ENCODE measurements at places on chromosomes 7 and 10.

DNA sequence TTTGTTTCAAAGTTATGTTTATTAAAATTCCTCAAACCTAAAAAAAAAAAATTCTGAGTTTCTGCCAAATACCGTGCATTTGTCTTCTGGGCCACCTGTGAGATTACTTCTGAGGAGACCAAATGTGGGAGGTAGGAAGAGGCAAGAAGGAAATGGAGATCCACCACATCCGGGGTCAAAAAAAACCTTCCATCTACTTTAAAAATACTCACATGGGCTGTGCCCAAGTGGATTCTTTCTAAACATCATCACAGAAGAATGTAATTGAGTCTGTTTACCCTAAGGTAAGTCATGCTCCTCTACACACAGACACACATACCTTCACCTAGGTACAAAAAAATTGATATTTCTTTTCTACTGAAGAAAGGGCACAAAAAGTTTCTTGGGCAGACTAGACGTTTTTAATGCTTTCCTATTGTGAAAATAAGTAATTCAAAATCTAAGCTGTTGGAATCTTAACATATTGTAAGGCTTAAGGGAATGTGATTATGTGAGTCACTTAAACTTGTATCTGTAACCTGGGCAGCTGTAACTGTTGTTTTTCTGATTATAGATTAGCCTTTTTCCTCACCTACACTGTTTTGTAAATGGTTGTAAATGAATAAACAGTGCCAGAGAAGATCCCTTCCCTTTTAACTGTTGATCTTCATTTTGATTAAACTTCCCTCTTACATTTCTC lies 19.1 kb upstream of the SPOCK2 start:
- no peak for DNase-seq

- DNase-seq, result no peak
Observed at GRCh38 chr10:100182281-100182680, 3.5 kb downstream of the ERLIN1 start.

DNA sequence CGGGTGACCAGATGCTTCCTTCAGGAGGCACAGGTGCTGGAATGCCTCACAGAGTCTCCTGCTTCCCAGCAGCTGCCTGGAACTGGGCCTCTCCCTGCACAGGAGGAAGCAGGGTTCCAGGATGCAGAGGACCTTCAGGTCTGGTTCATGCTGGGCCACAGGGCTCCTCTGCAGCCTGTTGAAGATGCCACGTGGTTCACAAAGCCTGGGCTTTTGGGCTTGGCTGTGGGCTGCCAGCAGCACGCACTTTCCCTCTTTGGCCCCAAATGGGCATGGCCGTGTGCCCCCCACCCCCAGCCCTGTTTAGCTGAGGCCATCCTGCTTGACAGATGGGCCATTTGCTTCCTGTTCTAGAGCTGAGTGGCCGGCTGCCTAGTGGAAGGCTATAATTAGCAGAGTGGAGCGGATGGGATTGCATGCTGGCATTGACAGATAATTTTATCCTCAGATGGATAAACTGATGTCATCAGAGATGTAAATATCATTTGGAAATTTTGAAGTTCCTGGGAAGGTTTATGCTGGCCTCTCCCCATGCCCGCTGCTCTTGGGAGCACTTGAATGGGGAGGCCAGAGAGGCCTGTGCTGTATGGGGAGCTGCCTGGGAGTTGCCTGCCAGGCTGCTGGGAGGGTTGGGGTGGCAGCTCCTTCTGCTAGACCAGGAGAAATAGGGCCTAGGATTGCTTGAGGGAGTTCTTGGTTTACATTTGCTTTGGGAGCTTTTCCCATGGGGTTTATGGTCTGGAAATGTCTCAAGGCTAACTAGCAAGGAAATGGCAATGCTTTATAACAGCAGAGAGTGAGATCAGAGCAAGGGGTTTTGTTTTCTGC lies 28.2 kb downstream of the TSPAN15 start:
- no peak for DNase-seq

DNA sequence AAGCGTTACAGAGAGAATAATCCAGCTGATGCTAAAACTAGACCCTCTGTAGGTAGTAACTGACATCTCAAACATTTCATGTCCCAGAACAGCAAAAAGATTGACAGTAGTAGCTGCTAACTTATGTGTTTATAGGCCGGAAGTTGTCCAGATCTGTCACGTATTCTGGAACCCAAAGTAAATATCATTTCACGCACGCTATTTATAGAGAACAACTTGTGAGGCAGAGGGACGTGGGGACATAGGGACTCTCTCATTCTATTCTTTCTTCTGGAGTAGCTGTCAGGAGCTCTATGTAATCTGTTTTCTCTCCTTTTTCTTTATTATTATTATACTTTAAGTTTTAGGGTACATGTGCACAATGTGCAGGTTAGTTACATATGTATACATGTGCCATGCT lies 22.3 kb downstream of the AGK start:
- DNase-seq, result no peak

DNA sequence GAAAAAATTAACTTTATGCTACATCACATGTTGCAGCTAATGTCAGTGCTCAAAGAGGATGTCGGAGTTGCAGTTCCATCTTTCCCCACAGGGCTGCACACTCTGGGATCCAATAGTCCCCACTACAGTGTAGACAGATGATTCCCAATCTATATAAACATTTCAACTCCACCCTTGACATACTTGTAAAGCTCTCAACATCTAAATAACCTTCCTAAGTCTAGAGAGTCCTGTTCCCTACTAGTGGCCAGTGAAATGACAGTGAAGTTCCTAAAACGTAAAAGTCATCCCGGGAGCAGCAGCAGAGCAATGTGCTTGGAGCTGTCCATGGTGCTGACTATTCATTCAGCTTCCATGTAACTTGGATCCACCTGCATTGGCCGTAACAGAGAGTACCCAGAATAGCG lies 145.1 kb downstream of the GRM8 start:
- no peak for DNase-seq

- DNase-seq, result no peak
Observed at GRCh38 chr10:125161707-125162119, 1.4 kb upstream of the CTBP2 start.

- no peak for DNase-seq
Observed at GRCh38 chr7:151143261-151144015, 24.1 kb downstream of the GBX1 start.

DNA sequence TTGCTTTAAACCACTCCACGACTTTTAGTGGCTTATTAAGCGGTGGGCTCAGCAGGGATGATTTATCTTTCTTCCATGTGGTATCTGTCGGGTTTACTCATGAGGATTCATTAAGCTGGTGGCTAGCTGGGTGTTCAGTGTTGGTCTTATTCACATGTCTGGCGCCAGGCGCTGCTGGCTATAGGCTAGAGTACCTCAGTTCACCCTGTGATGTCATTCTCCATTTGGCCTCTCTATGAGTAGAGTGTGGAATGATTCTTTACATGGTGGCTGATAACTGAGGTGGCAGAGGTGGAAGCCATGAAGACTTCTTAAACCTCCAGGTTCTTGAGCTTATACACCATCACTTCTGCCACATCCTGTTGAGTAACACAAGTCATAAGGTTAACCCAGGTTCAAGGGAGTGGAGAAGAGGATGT lies 115.4 kb downstream of the MLLT10 start:
- DNase-seq, result no peak

- no peak for DNase-seq
Observed at GRCh38 chr7:32058002-32058401, 12.2 kb downstream of the PDE1C start.

DNA sequence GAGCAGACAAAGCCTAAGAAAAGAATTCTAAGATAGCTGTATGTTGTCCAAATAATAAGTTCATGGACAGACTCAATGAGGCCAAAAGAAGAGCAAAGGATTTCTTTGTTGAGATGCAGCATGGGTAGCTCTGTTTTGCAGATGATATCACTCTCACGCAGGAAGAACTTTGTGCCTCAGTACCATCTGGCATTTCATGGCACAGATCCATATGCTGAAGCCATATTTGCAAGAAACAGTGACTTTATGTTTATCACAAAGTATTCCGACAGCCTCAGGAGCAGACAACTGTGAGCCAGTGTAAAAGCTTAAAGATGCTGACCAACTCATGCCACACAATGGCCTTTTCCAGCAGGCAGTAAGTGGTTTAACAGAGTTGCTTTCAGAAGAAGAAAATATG lies 45.5 kb upstream of the RNF148 start:
- DNase-seq, result no peak

GRCh38 chr10:117554241-117554814 lies 11.8 kb downstream of the EMX2 start:
- DNase-seq, result no peak

- no peak for DNase-seq
Observed at GRCh38 chr7:158323741-158324396, 263.8 kb downstream of the PTPRN2 start.

GRCh38 chr10:116720668-116721546 lies 21.5 kb downstream of the HSPA12A start:
- DNase-seq, result no peak

- DNase-seq, result no peak
Observed at GRCh38 chr7:95205665-95206225, 118.6 kb downstream of the PON1 start.

GRCh38 chr7:158377800-158378623 lies 209.6 kb downstream of the PTPRN2 start:
- DNase-seq, result no peak

GRCh38 chr7:17159500-17160037 lies 138.9 kb upstream of the AHR start:
- no peak for DNase-seq

DNA sequence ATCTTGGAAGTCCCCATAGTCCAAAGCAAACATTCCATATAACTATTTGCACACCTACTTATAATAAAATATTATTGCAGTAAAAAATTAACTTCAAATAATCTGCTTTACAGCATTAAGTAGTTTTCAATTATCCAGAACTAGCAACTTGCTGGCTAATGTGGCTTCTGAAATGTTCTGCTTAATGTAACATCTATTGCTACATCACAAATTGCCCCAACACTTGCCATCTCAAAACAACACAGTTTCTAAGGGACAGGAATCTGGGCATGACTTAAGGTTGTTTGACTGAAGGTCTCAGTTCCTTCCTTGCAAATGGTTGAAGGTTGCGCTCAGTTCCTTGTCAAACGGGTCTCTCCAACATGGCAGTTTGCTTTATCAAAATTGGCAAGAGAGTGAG lies 378.5 kb upstream of the SEMA3C start:
- DNase-seq, result no peak

GRCh38 chr10:95865814-95866466 lies 41.8 kb upstream of the CC2D2B start:
- no peak for DNase-seq

DNA sequence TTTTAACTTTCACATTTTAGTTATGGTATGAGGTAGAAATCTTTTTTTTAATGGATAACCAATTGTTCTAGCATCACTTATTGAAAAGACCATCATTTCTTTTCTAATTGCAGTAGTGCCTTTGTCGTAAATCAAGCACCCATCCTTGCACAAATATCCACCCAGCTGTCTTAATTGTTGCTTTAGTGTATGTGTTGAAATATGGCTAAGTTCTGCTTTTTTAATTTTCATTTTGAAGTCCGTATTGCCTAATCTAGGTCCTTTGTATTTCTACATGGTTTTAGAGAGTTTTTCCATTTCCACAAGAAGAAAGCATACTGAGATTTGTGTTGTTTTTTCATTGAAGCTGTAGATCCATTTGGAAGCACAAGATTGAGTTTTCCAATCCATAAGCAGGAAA lies 259.6 kb upstream of the SEMA3E start:
- DNase-seq, result no peak

DNA sequence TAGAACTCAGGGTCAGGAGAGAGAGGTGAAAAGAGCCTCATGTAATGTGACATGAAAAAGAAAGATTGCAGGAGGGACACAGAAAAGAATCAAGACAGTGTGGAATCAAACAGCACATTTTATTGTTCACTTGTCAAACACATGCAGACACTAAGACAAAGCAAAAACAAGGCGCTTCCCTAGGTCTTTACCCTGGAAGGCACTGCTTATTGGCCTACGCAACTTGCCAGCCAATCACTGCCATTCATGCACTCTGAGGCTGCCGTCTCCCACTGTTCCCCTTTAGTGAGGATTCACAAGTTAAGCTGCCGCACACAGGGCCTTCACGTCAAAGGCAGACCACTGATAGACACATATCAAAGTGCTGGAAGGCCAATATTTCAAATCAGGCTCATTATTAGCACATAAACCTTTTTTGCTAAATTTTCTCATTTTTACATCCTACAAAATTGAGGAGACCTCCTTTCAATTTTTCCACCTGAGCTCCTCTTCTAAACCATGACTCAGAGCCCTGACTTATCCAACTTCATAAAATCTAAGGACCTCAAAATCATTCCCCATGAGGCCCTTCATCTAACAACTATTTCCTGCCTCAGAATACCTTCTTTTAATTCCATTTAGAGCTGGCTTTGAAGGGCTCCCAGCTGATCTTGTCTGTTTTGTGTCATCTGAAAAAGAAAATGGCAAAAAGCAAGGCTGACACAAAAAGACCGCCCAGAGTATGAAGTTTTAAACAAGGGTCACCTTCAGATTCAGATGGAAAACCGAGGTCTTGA lies 149.4 kb downstream of the CHCHD3 start:
- DNase-seq, result no peak

DNA sequence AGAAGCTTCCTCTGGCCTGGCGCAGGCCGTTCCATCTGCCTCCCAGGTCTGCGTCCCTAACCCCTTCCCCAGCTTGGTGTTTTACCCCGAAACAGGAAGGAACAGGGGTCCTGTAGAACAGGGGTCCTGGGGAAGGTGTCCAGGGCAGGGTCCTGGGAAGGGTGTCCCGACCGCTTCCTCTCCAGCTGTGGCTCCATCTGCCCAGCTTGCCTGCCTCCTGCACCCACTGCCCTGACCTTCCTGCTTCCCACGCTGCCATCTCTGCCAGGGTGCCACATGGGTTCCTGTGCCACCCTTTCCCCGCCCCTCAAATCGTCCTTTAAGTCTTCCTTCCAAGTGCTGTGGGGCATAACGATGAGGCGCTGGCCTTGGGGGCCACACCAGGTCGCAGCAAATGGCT lies 32.4 kb downstream of the WDR86 start:
- DNase-seq, result no peak

DNA sequence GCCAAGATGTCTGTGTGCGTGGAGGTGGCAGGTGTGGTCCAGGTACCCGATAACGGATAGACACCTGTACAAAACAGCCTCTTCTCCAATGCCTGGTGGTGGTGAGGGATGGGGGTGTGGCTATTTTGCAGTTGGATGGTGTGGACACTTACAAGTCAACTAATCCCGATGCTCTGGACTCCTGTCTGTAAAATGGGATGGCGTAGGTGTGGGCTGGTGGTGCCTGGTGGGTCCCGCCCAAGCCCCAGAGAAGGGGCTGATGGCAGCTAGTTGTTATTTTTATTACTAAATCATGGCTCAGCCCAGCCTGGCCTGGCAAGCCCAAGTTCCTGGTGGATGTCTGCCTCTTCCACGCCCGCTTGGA lies 22.3 kb downstream of the GTF2IRD1 start:
- no peak for DNase-seq

DNA sequence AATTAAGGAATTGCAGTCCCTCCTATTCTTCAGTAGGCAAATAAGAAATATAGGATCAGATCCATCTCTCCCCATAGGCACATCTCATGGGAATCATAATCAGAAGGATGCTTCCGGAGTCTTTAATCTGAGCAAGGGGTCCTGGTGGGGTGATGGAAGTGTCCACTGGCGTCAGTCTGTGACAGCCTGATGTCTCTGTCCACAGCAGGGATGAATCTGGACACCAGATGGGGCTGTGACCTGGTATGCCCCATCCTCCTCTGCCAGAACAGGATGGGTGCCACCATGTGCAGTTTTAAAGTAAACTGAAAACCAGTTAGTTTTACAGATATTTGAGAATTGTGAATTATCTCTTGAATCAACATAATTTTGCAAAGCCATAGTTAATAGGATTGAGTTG lies 148.7 kb downstream of the C1GALT1 start:
- no peak for DNase-seq

- no peak for DNase-seq
Observed at GRCh38 chr10:105398202-105398601, 757.1 kb downstream of the SORCS3 start.

GRCh38 chr10:124205432-124205831 lies 112.0 kb upstream of the CHST15 start:
- DNase-seq, result no peak

Measured in esophagus squamous epithelium (tissue), 5 donors.